ENCODE measurements at places on chromosomes 1 and 21.

GRCh38 chr1:67793562-67793961 is 39.7 kb downstream of the GNG12 start:
- no peak for DNase-seq

- DNase-seq, result no peak
Observed at GRCh38 chr1:112510340-112510739, 1.6 kb downstream of the WNT2B start.

DNA sequence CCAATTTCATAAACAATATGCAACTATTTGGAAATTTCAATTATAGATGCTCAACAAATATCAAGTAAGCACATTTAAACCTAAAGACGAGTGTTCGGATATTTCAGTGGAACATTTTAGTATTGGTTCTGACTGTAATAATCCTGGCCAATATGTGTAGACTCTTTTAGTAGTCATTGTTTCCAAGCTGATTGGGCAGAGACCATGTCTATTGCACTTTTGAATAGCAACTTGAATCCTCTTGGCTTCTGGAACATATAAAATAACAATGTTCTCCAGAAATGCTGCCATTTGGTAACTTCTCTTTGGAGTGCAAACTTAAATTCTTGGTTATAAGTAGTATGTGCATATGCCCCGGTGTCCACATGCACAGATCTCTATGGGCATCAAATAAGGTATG is 205.5 kb upstream of the C1orf105 start:
- DNase-seq, result no peak

GRCh38 chr21:45347048-45347711 is 57.8 kb upstream of the COL18A1 start:
- DNase-seq, result no peak

DNA sequence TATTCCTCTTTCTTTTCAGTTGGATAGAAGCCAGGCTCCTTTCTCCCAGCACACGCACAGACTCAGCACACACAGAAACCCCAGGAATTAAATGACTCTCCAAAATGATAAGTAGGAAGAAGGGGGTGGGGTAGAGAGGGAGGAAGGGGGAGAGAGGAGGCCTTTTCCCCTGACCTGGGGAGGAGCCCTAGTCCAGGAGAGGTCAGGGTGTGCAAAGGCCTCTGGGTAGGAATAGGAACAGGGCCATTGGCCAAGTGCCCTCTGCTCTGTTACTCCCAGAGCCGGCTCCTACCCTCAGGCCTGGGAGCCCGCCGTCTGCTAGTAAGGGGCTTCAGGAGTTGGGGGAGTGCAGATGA is 35.6 kb upstream of the PUM1 start:
- no peak for DNase-seq

- DNase-seq, result no peak
Observed at GRCh38 chr1:25799935-25800702, at the start of gene SELENON. SELENON (plus strand) TSS chr1:25800193; CDS start chr1:25800231, 38 bp downstream.

- DNase-seq, result no peak
Observed at GRCh38 chr21:34807881-34808568, 139.2 kb downstream of the CLIC6 start.

DNA sequence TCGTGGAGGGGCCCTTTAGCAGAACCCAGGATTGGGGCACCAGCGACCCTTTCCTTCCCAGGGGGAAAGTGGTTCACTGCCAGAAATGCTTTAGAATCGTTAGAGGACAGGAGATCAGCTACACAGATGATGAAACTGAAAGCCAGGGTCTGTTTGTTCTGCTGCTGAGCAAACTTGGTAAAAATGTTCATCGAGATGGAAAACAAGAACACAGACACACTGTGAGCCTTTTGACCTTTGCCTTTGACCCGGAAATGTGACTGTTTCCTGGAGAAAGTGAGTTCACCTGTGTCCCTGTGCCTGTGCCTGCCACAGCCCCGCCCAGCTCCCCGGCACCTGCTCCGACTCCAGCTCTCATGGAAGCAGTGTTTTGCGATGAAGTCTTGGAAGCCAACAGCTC is 234.3 kb downstream of the CAMTA1 start:
- no peak for DNase-seq

- no peak for DNase-seq
Observed at GRCh38 chr1:221816899-221817298, 75.0 kb upstream of the DUSP10 start.

GRCh38 chr1:91803847-91804545 is 82.0 kb downstream of the TGFBR3 start:
- DNase-seq, result peak; percentile 5

- DNase-seq, result no peak
Observed at GRCh38 chr1:245216366-245217115, 61.8 kb downstream of the KIF26B start.

DNA sequence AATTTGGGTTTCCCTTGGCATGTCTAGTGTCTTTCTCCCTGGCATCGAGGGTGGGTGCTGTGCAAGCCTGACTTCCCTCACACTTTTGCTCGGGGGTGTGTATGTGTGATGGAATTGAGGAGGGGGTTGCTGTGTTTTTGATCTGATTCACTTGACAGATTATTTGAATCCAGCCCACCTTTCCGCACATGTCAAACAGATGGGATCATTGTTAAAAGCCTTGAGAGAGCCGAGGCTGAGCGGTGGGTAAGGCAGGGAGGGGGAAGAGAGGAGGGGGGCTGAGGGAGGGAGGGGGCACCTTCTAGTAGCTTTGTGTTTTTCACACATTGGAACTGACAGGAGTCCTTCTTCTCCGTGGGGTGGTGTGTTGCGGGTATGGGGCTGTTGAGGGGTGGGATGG is 90.0 kb downstream of the PAPPA2 start:
- DNase-seq, result no peak

DNA sequence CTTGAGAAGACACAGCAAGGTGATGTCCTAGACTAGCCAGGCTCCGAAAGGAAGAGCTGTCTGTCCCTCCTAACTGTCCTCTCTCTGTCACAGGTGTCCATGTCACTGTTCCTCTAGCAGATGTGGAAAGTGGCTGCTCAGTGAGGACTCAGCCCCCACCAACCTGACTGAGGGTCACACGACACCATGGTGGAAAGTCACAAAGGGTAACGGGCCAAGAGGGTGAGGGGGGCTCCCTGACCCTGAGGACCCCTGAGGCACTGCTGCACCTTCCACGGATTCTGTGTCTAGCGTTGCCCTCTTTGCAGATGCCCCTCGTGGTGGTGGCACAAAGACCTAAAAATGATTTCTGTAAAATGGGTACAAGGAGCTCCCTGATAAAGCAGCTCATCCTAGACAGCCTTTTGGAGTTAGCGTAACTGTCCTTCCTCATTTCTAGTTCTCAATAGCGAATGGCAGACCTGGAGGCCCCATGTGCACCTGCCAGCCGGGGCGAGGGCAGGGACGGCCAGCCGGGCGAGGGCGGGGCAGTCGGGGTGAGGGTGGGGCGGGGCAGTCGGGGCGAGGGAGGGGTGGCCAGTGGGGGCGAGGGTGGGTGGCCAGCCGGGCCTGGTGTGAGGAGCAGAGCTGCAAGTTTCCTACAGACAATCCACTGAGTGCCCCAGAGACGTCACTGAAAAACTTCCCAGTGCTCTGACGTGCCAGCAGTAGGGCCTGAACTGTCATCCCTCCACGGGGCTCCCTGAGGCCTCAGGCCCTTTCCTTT is 23.4 kb downstream of the POFUT2 start:
- DNase-seq, result no peak

DNA sequence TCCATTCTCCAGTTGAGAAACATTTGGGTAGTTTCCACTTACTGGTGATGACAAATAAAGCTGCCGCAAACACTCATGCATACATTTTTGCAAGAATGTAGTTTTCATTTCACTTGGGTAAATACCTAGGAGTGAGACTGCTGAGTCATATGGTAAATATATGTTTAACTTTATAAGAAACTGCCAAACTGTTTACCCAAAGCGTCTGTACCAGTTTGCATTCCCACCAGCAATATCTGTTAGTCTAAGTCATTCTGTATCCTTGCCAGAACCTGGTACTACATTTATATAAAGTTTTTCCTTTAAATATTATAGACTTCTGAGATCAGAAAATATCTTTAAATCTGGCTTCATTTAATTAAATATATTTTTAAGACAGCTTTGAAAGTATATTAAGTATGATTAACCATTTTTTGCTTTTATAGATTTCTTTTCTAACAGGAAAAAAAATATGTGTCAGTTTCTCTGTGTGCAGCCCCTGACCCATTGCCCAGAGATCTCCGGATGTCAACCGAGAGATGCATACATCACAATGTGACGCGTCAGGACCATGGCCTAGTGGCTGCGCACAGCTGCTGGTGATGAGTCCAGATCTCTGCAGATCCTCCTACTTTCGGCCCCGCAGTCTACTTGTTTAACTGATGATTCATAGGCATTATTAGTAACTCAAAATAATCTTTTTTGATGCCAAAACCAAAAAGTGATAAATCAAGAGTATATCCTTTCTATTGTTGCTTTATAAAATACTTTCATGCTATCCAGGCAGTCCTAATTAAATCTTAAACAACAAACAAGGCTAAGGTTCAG is 227.1 kb upstream of the MAP1LC3C start:
- no peak for DNase-seq

- no peak for DNase-seq
Observed at GRCh38 chr1:95119273-95119672, 2.1 kb downstream of the TLCD4 start.

DNA sequence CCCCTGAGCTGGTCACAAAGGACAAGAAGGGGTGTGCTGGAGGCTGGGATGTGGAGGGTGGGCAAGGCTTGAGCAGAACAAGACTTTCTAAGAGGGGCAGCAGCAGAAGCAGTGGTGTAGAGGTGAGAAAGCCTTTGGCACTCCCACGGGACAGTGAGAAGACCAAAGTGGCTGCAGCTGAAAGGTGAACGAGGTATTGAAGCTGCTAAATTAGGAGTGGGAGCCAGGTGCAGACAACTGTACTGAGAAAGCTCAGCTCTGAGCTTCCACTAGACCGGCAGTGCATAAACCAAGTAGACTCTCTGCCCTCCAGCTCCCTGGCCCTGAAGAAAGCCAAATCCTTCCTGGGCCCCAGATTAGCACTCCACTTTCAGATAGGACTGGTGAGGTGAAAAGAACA is 93.0 kb downstream of the VWA5B1 start:
- no peak for DNase-seq

DNA sequence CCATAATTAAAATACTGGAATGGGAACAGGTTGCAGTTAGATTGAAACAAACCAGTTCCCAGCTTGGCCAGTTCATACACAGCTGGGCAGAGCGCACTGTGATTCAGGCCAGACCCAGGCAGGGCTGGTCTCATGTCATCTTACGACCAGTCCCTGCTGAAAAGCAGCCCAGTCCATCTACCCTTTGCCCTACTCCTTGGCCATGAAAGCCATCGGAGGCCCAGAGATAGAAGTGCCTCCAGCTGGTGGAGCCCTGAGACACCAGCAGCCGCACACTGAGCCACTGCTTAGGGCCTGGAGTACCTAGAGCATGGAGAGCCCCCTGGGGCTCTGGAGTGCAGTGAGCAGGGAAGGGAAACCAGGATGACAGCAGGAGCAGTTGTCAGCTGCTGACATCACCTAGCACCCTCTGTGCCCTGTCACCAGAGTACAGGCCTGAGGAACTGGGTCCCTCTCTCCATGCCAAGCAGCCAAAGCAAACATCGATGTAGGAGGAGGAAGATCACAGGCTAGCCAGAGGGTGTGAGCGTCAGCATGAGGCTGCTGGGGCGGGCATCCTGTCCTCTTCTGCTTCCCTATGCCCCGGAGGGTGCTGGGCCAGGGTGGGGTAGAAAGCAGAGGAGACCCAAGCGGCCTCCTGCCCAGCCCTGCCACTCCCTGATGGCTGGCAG is 34.2 kb upstream of the TMEM125 start:
- DNase-seq, result no peak

DNA sequence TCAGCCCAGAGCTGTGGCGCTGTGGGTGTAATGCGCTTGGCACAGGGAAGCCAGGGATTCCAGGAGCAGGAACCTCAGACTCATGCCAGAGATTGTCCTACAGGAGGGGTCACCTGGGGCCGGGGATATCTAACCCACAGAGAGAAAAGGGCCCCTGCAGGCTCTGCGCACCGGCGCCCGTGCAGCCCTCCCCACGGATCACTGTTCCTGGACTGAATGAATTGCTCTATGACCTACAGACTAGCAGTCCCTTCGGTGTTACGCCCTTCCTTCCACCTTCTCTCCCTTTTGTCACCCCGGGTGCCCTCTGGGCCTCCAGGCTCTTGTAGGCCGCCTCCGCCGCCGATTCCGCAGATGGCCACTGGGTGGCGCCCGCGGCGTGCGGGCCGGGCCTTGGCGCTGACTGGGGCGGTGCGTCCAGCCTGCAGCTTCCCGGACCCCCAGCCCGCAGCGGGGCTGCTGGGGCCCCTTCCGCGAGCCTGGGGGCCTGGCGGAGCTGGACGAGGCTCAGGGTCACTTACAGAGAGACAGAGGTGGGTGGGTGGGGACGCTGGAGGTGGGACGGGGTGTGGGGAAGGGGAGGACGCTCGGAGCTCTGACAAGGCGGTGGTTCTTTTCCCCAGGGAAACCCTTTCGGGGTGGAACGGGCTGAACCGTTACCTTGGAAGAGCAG is 101.3 kb downstream of the IER5 start:
- peak; percentile 41 for DNase-seq

DNA sequence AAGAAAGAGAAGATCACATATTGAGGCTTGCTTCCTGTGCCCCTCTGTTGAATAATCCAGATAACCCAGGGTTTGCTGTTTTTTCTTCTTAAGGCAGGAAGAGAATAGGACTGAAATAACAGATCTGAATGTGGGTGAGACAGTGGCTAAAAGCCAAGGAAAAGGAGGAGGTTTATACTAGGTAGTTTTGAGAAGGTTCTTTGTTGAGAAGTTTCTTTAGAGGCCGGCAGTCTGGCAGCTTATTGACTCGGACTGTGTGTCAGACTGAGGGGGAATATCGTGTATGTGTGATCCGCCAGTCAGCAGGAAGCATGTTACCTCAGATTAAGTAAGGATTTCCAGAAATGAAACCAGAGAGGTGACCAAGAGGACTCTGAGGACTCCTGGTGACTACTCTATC is 119.8 kb downstream of the PLA2G4A start:
- no peak for DNase-seq

- DNase-seq, result no peak
Observed at GRCh38 chr21:42571391-42572150, 57.9 kb downstream of the SLC37A1 start.

- no peak for DNase-seq
Observed at GRCh38 chr1:87796471-87796901, 467.8 kb downstream of the LMO4 start.

DNA sequence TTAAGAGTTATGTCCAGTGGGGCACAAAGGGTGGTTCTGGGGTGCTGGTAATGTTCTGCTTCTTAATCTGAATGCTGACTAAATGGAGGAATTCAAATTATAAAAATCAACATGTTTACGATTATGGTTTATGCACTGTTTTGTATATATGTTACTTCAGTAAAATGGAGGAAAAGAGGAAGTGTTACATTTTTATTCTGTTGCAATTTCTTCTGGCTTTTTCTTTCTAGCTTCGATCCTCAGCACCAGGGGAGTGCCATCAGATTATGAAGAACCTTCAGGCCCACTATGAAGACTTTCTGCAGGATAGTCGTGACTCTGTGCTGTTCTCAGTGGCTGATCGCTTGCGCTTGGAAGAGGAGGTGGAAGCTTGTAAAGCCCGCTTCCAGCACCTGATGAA is 105.5 kb downstream of the MACF1 start:
- no peak for DNase-seq

GRCh38 chr1:21280011-21280471 is 10.2 kb downstream of the ECE1 start:
- DNase-seq, result no peak
